ENCODE measurements at places on chromosomes 5 and 9.
A peak's percentile ranks its signal among the peaks of the same experiment; 100 is the strongest.

DNA sequence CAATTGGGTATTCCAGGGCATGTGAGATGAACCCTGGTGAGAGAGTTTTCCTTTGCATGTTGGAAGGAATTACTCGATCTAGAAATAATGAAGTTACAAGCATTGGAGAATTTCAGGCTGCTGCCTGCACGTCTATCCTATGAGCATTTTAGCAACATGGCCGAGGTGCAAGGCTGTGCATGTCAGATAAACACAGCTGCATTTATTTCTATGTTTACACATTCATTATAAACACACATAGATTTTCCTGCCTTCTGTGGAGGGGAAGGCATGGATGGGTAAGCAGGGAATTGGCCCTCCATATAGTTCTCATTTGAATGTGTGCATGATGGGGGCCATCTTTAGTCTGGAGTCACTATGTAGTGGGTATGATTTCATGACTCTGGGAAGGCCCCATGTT is 42.3 kb downstream of the AOPEP start:
- DNase-seq: no peak

- no peak for DNase-seq
Measured at GRCh38 chr5:67799732-67800234, 415.8 kb upstream of the PIK3R1 start.

- DNase-seq: no peak
Measured at GRCh38 chr9:124797343-124798103, 20.6 kb downstream of the OLFML2A start.

- no peak for DNase-seq
Measured at GRCh38 chr5:108079753-108080152, 302.1 kb downstream of the FBXL17 start.

DNA sequence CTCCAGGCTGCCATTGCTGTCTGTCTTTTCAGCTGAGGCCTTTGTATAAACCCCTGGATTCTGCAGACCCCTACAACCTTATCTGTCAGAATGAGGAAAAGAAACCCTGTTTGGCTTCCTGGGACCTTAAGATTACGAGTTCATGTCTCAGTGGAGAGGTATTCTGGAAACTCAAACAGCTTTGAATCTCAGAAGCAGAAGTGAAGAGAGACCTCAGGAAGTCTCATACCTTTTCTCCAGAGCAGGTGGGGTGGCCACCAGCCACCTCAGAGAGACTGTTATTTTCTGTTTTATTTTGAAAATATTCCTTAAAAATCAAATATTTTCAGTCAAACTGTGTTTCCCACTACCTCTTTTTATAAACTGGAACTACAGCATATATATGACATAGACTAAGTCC is 457.5 kb downstream of the TMEM232 start:
- DNase-seq: no peak

DNA sequence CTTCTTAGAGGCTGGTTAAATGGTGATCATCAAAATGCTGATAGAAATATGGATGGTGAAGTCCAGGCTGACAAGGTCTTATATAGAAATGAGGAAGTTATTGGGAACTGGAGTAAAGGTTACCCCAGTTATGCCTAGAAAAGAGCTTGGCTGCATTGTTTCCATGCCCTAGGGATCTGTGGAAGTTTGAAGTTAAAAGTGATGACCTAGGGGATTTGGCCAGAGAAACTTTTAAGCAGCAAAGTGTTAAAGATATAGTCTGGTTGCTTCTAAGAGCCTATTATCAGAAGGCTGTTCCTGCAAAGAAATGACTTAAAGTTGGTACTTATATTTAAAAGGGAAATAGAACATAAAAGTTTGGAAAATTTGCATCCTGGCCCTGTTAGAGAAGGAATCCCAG is 200.3 kb downstream of the ICE1 start:
- DNase-seq: no peak

DNA sequence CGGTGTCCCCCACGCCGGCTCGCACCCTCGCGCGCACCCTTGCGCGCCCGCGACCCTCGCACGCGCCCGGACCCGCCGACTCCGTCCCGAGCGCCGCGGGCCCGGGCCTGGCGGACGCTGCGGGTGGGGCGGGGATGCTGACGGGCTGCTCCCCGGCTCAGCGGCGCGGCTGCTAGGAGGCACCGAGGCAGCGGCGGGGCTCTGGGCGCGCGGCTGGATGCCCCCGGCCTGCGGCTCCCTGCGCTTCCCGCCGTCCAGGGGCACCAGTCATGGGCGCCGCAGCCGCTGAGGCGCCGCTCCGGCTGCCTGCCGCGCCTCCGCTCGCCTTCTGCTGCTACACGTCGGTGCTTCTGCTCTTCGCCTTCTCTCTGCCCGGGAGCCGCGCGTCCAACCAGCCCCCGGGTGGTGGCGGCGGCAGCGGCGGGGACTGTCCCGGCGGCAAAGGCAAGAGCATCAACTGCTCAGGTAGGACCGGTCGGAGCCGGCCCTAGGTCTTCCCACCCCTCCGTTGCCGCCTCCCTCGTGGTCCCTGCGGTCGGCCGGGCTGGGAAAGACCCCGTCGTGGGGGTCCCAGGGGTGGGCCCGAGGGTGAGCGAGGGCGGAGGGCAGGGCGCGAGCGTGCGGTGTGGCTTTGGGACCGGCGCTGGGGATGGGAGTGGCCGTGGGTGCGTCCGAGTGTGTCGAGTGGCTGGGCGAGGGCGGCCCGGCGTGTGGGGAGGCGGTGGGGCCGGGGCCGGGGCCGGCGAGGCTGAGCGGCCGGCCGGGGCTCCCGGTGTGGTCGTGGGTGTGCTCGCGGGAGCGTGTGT is 530 bp downstream of the TMEFF1 start:
- peak; percentile 44 for DNase-seq

- DNase-seq: no peak
Measured at GRCh38 chr5:90274216-90274615, 135.3 kb downstream of the CETN3 start.

GRCh38 chr9:37507566-37508134 is 21.9 kb downstream of the POLR1E start:
- DNase-seq: no peak

- no peak for DNase-seq
Measured at GRCh38 chr9:87109851-87110250, 162.5 kb upstream of the GAS1 start.

DNA sequence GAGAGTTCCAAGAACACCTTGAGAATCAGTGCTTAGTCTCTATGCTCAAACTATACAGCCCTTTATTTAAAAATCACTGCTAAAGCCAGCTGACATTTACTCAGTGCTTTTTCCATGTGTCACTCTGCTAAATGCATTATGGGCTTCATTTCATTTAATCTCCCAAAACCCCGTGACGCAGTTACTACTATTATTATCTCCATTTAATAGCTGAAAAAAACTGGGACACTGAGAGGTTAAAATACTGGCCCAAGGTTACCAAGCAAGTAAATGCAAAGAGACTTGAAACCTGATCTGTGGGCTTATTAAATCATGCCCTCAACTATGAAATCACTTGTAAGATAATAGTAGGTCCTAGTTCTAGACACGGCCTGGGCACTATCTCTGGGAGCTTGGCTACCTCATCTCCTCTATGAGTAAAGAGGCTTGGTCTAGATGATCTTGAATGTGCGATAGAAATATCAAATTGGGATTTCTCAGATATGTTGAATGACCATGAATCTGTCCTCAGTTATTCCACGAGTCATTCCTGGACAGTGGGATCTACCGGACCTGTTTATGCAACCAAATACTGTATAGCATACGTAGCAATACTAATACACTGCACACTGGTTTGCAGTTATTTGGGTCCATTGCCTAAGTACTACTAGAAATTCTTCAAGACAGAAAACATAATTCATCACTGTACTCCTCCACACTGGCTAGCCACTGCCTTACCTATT is 32.3 kb downstream of the MARCHF11 start:
- DNase-seq: no peak

- DNase-seq: peak; percentile 45
Measured at GRCh38 chr5:6820851-6821479, 107.7 kb downstream of the TENT4A start.

DNA sequence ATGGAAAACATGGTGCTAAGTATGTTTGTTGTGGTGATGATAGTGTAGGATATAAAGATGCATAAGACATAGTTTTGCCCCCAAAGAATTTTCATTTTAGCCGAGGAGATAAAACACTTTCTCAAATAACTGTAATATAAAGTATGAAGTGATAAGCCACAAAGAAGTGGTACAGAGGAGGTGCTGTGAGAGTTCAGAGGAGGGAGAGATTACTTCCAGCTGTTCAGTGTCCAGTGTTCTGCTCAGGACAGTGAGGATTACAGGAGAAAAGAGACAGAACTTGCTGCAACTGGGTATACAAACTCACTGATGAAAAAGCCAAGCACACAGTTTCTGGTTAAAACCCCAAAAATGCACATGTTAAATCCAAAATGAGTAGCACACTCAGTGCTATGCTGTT is 309.3 kb downstream of the KIAA0825 start:
- no peak for DNase-seq

DNA sequence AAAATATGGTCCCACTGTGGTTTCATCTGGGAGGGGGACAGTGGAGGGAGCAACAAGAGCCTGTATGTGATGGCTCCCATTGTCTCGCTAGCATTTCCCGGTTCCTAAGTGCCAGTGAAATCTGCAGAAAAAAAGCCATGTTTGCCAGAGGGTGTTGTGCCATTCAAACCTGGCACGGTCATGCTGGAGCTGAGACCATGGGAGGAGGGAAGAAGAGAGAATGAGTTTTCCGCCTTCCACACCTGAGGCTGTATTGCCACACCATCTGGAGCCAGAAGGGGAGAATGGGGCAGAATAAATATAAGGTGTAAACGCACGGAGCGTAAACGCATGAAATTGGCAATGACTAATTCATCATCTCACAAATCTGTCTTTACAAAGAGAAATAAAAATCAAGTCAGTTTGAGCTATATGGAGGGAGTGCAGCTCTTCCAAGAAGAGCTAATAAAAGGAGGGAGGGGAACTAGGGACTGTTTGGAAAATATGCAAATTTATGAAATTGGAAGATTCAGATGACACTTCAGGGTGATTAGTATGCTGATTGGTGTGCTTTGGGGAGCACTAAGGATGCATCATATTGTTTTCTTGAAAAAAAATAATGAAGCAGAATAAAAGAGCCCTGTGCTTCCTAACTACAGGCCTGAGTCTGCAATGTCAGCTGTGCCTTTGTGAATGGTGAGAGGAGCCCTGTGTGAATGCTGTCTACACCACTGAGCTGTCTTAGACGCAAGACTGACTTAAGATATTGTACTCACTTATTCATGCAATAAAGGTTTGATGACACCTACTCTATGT is 237.9 kb downstream of the NSG2 start:
- no peak for DNase-seq

- DNase-seq: no peak
Measured at GRCh38 chr9:110259566-110259965, 3.3 kb upstream of the TXN start.

Data from RPMI8226 (cell line).